HS-5 (cell line): ENCODE measurements at places on chromosomes 7 and 10.

GRCh38 chr7:18570890-18571478, 75.4 kb downstream of the HDAC9 start:
- DNase-seq: no peak

GRCh38 chr10:52111101-52111891, 202.8 kb upstream of the DKK1 start:
- DNase-seq: no peak

- no peak for DNase-seq
Observed at GRCh38 chr7:158541346-158542010, 46.1 kb downstream of the PTPRN2 start.

DNA sequence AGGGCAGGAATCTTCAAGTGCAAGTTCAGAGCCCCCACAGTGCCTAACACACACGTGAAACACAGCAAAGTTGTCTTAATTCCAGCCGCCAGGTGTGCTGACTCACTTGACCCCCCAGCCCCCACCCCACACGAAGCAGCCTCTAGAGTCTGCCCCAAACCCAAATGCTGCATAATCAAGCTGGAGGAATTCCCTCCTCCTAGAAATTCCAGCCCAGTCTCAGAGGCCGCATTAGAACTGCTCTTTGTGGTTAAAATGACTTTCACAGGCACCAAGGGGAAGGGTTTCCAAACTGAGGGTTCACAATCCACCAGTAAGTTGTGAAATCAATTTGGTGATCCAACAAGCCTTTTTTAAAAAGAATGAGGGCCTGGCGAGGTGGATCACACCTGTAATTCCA, 67.0 kb upstream of the PLXNA4 start:
- DNase-seq: no peak

DNA sequence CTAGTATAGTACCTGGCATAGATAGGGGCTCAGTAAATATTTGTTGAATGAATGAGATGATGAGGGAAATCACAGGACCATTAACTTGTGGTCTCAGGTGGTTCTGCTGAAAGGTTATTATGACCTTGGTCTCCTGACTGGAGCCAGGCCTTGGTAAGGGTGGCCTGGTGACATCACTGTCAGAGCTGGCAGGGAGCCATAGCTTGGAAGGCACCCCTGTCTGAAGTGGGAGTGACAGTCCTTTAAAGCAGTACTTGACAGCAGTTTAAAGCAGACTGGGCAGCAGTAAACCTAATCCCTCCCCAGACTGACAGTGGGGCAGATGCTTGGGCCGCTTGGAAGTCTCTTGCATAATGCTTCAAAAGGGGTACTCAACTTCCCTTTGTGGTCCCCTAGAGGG, 13.4 kb downstream of the DPCD start:
- DNase-seq: no peak
